ENCODE measurements at places on chromosomes 3 and 15.

DNA sequence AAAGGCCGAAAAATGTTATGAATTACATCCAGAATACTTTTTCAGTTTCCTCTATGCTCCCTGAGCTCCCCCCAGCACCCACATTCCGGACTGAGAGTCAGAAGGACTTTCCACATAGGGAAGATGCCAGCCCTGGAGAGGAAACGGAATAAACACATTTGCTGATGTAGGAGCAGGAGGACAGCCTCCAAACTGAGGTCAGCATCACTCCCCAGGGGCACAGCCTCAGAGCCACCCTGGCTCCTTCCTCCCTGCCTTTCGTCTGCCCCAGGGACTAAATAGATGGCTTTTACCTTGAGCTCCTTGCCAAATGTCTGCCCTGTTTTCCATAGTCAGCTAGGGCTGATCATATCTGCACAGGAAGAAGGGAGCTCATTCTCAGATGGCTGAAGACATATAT lies 22.6 kb upstream of the SLCO2A1 start:
- no peak for DNase-seq

GRCh38 chr15:51132384-51133139 lies 37.9 kb upstream of the TNFAIP8L3 start:
- no peak for DNase-seq

- no peak for DNase-seq
These were observed 77.3 kb upstream of the MAGI1 start for GRCh38 chr3:66115858-66116654.

- DNase-seq = no peak
These were observed 16.2 kb downstream of the PLA1A start for GRCh38 chr3:119613872-119614271.

GRCh38 chr3:157051055-157051454 lies 108.9 kb downstream of the CCNL1 start:
- no peak for DNase-seq

DNA sequence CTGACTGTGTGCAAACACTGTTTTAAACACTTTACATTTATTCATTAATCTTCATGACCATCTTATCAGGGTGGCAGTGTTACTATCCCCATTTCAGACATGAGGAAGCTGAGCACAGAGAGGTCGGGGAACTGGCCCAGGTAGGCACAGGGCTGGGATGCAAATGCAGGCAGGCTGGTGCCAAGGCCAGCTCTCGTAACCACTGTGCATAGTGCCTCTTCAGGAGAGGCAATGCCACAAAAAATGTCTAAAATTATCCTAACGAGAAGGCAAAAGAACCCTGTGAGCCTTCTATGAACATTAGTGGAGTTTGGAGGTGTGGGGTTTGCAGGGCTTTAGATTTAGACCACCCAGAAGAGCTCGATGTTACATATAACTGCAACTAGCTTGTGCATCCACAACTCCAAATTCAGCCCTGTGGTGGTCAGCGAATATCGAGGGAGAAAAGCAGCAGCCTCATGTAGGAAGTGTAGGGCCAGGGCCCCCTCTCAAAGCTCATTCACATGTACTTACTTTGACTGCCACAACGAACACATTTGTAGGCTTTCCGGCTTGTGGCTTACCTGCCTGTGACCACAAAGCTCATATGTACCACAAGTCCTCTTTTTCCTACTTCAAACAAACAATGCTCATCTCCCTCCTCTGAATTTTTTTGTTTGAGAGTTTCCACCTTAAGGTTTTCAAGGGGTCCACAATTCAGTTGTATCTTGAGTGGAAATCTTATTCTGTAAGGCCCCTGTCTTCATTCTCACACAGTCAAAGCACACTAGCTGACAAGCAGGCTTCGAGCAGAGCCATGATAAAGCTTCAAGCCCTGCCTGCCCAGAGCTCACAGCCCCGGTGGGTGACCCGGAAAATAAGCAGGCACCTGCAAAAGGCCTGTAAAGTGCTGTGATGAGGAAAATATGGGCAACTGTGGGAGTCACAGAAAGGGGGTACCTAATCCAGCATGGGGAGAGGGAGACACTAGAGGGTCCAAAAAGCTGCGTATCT lies 722.9 kb upstream of the CFAP20DC start:
- no peak for DNase-seq

DNA sequence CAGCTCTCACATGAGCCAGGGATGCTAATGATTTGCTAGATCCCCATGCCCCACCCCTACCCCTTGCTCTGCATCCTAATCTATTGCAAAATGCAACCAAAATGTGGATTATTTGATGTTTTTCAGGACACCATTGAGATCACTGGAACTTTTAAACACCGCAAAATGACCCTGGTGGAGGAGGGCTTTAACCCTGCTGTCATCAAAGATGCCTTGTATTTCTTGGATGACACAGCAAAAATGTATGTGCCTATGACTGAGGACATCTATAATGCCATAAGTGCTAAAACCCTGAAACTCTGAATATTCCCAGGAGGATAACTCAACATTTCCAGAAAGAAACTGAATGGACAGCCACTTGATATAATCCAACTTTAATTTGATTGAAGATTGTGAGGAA lies 29.7 kb downstream of the HDC start:
- DNase-seq = no peak

GRCh38 chr15:61527836-61528580 lies 298.9 kb upstream of the RORA start:
- DNase-seq = no peak

DNA sequence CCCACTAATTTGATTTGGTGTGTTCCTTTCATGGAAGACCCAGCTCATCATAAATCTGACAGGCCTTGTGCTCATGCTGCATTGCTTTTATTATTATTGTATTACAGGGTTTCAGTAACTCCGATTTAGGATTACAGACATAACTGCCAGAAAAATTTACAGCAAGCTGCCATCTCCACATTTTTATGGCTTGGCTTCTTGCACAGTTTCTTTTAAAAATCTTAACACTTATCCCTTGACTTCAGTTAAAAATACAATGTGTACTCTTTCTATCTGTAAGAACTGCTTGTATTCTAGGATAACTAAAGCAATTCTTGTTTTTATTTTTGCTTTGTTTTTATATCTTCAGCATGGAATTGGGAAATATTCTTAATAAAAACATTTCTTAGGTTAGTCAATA lies 612.2 kb downstream of the DIPK2A start:
- DNase-seq = no peak

DNA sequence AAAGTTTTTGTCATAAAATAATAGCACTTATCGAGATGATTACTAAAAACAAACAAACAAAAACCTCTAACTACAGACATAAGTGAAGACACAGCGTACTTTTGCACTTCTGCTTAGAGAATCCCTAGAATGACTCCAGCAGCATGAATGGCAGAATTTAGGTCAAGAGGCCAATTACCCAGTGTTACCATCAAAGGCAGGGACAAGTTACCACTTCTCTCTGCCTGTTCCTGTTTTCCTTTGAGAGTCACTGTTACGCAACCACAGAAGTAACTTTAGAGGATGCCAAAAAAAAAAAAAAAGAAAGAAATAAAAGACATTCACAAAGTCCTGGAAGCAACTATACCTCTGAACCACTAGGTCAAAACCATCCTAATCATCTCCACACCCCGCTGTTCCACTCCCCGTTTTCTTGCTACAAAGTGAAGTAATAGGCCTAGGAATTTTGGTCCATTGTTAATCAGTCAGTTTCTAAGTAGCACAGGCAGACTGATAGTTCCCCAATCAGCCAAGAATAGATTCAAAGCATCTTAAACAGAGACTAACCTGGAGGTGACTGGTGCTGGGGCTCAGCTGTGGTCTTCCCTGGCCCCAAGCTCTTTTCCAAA lies 41.9 kb downstream of the FMN1 start:
- DNase-seq = no peak

GRCh38 chr15:26438718-26439117 lies 334.1 kb downstream of the GABRB3 start:
- DNase-seq = no peak

- DNase-seq = no peak
These were observed 585.2 kb downstream of the NTRK3 start for GRCh38 chr15:87671289-87671688.

DNA sequence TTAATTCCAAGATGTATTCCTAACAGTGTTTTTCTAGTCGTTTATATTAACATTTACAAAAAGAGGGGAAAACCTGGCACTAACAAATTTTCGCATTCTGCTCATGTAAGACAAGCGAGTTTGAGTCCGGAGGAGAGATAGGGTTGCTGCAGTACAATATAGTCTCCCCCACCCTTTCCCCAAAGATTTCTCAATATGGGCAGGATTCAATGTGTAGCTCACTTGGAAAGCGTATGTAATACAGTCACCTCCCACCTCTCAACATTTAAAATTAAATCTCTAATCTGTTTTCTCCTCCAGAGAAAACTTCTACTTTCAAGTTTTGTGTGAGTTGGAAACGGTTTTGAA lies 57.9 kb downstream of the CMSS1 start:
- no peak for DNase-seq

- DNase-seq = no peak
These were observed 26.4 kb upstream of the ZBED2 start for GRCh38 chr3:111621535-111621934.

GRCh38 chr3:106824856-106825255 lies 552.4 kb upstream of the CCDC54 start:
- no peak for DNase-seq

DNA sequence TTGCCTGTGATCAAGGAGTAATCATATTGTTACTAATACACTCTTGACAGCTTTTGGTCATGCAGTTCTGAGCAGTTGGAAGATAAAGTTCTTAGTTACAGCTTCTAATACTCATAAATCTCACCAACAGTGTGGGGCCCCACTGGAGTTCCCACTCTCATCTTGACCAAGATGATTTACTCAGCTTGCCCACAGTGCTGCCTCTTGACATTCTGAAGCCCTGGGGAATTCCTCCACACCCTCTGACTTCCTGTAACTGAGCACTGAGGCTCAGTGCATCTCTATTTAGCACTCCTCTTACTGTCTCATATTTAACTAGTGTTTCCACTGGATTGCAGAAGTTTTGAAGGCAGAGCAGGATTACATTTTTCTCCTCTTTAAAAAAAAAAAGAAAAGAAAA lies 1.9 kb upstream of the ARL6IP5 start:
- no peak for DNase-seq

DNA sequence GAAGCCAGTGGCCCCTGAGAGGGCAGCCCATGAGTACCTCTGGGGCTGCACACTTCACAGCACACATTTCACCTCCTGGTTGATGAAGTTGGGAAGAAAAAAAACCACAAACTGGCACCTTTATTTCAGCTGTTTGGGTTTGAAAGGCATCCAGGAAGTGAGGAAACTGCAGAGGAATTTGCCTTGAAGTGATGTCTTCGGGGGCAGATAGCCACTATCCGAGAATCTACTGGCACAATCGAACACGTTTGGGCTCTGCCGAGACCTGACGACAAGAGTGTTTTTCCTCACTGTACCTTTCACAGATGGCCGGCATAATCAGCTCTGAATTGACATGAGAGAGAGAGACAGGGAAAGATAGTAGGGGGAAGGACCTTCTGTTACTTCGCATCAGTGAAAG lies 59.7 kb downstream of the LRIG1 start:
- DNase-seq = no peak

- DNase-seq = no peak
These were observed 67.7 kb upstream of the ATP11B start for GRCh38 chr3:182725372-182726251.

- no peak for DNase-seq
These were observed 38.5 kb upstream of the CTDSPL start for GRCh38 chr3:37823189-37823588.

- no peak for DNase-seq
These were observed 161.0 kb downstream of the NAALADL2 start for GRCh38 chr3:175020101-175020500.

DNA sequence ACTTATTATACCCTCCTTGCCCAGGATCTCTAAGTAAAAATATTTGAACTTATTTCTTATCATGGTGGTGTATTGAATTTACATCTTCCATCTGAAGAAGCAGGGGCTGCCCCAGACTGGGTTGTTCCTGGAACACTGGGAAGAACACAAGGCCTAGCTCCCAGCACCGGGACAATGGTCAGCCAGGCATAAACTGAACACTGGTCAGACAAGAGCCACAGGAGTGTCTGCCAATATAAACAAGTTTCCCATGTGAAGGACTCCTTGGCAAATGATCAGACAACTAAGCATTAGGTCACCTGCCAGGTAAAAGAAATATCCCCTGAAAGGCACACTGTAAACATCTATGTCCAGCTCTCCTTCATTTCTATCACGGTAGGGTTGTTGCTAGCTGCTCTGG lies 172.4 kb downstream of the ATP8B4 start:
- no peak for DNase-seq

GRCh38 chr3:6721491-6721890 lies 139.4 kb upstream of the GRM7 start:
- DNase-seq = no peak

DNA sequence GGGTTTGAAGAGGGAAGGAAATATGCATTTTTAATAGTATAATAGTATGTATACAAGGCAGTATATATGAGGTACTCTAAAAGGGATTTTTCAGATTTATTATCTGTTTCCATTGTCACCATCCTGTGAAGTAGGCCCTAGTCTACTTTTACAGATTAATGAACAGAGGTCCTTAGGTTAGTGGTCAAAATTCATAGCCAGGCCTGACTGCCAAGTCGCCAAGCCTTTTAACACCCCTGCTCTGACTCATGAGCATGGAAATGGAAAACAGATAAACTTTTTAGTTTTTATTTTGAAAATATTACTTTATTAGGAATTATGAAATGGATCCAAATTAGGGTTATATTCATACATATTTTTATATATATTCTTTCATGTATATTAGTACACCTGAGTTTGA lies 146.9 kb downstream of the BBX start:
- DNase-seq = no peak
